ENCODE measurements at places on chromosomes 2 and 18.
A peak's percentile ranks its signal among the peaks of the same experiment; 100 is the strongest.

GRCh38 chr2:24421668-24422067 is 61.3 kb upstream of the ITSN2 start:
- peak; percentile 20 for DNase-seq

DNA sequence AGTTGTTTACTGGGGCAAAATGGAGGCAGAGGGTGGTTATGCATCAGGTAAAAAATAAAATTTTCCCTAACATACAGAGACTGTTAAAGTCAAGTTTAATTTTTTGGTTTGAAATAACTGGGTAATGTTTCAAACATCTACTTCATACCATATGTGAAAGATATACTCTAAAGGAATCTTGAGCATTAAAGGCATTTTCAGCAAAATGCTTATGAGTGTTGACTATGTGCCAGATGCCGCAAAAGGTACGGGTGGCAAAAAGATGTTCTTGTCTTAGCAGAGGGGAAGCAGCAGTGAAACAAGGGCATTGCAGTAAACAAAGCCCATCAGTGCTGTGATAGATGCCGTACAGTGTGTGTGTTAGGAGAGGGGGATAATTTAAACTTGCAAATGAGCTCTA is 263.1 kb upstream of the ID2 start:
- DNase-seq: no peak

- no peak for DNase-seq
Measured at GRCh38 chr2:239108459-239108858, 260.6 kb downstream of the TWIST2 start.

- no peak for DNase-seq
Measured at GRCh38 chr2:51711766-51712165, 679.8 kb upstream of the NRXN1 start.

- DNase-seq: no peak
Measured at GRCh38 chr18:48656582-48656981, 117.8 kb downstream of the CTIF start.

DNA sequence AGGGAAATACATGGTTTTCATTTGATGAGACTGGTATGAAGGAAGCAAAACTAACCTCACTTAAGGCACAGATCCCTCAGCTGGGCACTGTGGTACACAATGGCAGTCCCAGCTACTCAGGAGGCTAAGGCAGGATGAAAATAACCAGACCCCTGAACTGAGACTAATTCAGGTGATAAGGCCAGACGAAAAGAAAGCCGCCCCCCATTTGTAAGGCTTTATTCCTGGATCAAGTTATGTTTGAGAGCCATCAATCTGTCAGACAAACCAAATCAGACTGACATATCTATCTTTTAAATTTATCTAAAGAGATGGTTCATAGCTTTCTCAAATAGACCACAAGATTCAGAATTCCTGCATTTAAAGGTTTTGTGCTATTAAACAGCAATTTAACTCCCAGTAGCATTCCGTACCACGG is 4.1 kb downstream of the SRSF7 start:
- no peak for DNase-seq

All from activated T-helper 9 cell treated with anti-CD3 and anti-CD28 coated beads, Interleukin-2, amount 50 U/mL, for 16 hours (primary cell).